Cardiac muscle cell (in vitro differentiated cells and primary cell): ENCODE measurements at places on chromosomes 4 and X. TPM values are rescaled to one million over a fixed set of nuclear protein-coding genes. Genes with fewer than 3 reads are reported as not detected.

Gene GABRG1
- not detected in 2 replicates for polyA plus RNA-seq

Gene MAGEC1
- not detected in 2 replicates for polyA plus RNA-seq

Gene DMP1
- polyA plus RNA-seq: not detected in 2 replicates

Gene GAGE1
- not detected in 2 replicates for polyA plus RNA-seq

Gene MID2
- 9.9 and 13.9 TPM in 2 replicates for polyA plus RNA-seq

Gene MAGEE2
- polyA plus RNA-seq: not detected in 2 replicates

Gene TMEM156
- polyA plus RNA-seq: not detected in 2 replicates

Gene TMEM164
- polyA plus RNA-seq: 5.2 and 6.8 TPM in 2 replicates

Gene HDAC6
- 105 and 114 TPM in 2 replicates for polyA plus RNA-seq

Gene TBC1D1
- polyA plus RNA-seq: 100.0 and 147 TPM in 2 replicates

Gene USO1
- polyA plus RNA-seq: 46.6 and 50.5 TPM in 2 replicates

Gene FGFR3
- polyA plus RNA-seq: 39.2 and 40.9 TPM in 2 replicates

Gene NAT8L
- 5.5 and 6.6 TPM in 2 replicates for polyA plus RNA-seq

Gene ARHGAP6
- 10.5 and 14.9 TPM in 2 replicates for polyA plus RNA-seq

Gene CNOT6L
- 6.5 and 7.4 TPM in 2 replicates for polyA plus RNA-seq

Gene WAS
- 1.7 and 4.3 TPM in 2 replicates for polyA plus RNA-seq

Gene CPE
- polyA plus RNA-seq: 238 and 323 TPM in 2 replicates

Gene MGAT4D
- polyA plus RNA-seq: not detected in 2 replicates

Gene FGF13
- polyA plus RNA-seq: 88.9 and 118 TPM in 2 replicates

Gene MSN
- polyA plus RNA-seq: 57.3 and 103 TPM in 2 replicates

Gene ERCC6L
- 2.4 TPM in 2 replicates for polyA plus RNA-seq

Gene FUNDC1
- polyA plus RNA-seq: 37.9 and 43.8 TPM in 2 replicates

Gene MMGT1
- 9.5 and 10.5 TPM in 2 replicates for polyA plus RNA-seq

Gene SOX3
- 0.24 TPM in 1 of 2 replicates, not detected in the other for polyA plus RNA-seq

Gene QRFPR
- polyA plus RNA-seq: 2.0 and 2.6 TPM in 2 replicates

Gene TRIM61
- 1.4 and 1.6 TPM in 2 replicates for polyA plus RNA-seq

Gene CXCR3
- polyA plus RNA-seq: not detected in 2 replicates

Gene JAKMIP1
- polyA plus RNA-seq: 0.42 and 0.68 TPM in 2 replicates

Gene TMPRSS11B
- not detected in 2 replicates for polyA plus RNA-seq

Gene BMX
- polyA plus RNA-seq: 0.13 TPM in 1 of 2 replicates, not detected in the other

Gene DAPP1
- polyA plus RNA-seq: 0.41 TPM in 1 of 2 replicates, not detected in the other

Gene PRMT9
- polyA plus RNA-seq: 7.7 and 11.0 TPM in 2 replicates

Gene UNC5C
- polyA plus RNA-seq: 11.0 and 13.4 TPM in 2 replicates

Gene PCSK1N
- polyA plus RNA-seq: 5.4 and 8.7 TPM in 2 replicates

Gene ABCB7
- polyA plus RNA-seq: 12.0 and 19.5 TPM in 2 replicates

Gene GPRASP2
- 23.8 and 34.1 TPM in 2 replicates for polyA plus RNA-seq

Gene FHDC1
- 0.04 TPM in 1 of 2 replicates, not detected in the other for polyA plus RNA-seq

Gene AKAP4
- polyA plus RNA-seq: not detected in 2 replicates

Gene GPR82
- polyA plus RNA-seq: 0.11 and 0.40 TPM in 2 replicates

Gene XAGE1A
- polyA plus RNA-seq: not detected in 2 replicates

Gene TMPRSS11D
- polyA plus RNA-seq: 0.27 TPM in 1 of 2 replicates, not detected in the other

Gene PRRG1
- 10.5 and 12.2 TPM in 2 replicates for polyA plus RNA-seq

Gene GPR173
- polyA plus RNA-seq: 3.6 and 3.8 TPM in 2 replicates

Gene LONRF3
- polyA plus RNA-seq: 0.09 TPM in 1 of 2 replicates, not detected in the other

Gene PLP1
- polyA plus RNA-seq: not detected in 2 replicates

Gene CORIN
- polyA plus RNA-seq: 110 and 168 TPM in 2 replicates

Gene PPP1R2C
- not detected in 2 replicates for polyA plus RNA-seq

Gene ARSJ
- polyA plus RNA-seq: not detected in 2 replicates
